ENCODE measurements at places on chromosomes 13 and 19.

- no peaks in the 10 kb centered on the region for H3K27me3 ChIP-seq
- H3K36me3 ChIP-seq = no peaks in the 10 kb centered on the region
- no peak overlapping the region for H3K27ac ChIP-seq
- H3K4me1 ChIP-seq = no peaks in the 10 kb centered on the region
- no peak overlapping the region for H3K4me3 ChIP-seq
Observed at GRCh38 chr13:92461402-92461801, 765.2 kb upstream of the GPC6 start.

DNA sequence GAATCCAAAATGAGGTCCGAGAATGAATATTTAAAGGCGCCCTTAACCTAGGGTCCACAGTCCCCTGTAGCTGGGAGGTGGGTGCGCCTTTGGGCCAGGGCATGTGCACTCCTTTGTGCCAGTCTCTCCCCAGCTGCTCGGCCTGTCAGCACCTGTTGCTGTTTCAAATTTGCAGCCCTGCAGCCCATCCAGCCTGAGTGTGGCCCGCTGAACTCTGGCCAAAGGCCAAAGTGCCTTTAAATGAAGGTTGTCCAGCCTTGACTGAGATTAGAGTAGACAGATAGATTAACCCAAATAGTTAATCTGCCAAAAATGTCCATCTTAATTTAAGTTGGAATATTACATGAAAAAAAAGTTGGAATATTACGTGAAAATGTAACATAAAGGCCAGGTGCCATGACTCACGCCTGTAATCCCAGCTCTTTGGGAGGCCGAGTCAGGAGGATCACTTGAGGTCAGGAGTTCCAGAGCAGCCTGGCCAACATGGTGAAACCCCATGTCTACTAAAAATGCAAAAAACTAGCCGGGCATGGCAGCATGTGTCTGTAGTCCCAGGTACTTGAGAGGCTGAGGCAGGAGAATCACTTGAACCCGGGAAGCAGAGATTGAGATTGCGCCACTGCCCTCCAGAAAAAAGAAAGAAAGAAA, 25.3 kb downstream of the TPT1 start:
- peaks cover 17% of the 10 kb centered on the region for H3K4me1 ChIP-seq
- no peak overlapping the region for H3K27ac ChIP-seq
- no peak for DNase-seq
- no peaks in the 10 kb centered on the region for H3K27me3 ChIP-seq
- no peak overlapping the region for H3K4me3 ChIP-seq
- H3K36me3 ChIP-seq = no peaks in the 10 kb centered on the region

DNA sequence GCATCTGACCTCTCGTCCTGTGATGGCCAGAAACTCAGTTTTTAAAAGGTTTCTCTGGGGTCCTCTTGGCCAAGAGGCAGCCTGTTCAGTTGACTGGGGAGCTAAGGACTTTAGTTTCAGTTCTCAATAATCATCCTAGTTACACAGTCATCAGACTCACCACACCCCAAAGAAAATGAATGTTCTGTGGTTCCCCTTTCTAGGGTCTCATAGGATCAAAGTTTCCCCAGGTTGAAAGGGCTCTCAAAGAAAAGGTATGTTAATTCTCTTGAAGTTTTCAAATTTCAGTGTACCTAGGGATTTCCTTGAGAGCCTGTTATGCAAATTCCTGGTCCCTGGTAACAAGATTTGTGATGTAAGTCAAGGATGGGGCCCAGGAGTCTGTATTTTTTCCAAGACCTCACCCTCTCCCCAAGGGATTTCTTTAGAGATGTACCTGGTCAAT, 94.9 kb downstream of the FAM216B start:
- no peak overlapping the region for H3K4me3 ChIP-seq
- DNase-seq = no peak
- no peak overlapping the region for H3K27ac ChIP-seq

DNA sequence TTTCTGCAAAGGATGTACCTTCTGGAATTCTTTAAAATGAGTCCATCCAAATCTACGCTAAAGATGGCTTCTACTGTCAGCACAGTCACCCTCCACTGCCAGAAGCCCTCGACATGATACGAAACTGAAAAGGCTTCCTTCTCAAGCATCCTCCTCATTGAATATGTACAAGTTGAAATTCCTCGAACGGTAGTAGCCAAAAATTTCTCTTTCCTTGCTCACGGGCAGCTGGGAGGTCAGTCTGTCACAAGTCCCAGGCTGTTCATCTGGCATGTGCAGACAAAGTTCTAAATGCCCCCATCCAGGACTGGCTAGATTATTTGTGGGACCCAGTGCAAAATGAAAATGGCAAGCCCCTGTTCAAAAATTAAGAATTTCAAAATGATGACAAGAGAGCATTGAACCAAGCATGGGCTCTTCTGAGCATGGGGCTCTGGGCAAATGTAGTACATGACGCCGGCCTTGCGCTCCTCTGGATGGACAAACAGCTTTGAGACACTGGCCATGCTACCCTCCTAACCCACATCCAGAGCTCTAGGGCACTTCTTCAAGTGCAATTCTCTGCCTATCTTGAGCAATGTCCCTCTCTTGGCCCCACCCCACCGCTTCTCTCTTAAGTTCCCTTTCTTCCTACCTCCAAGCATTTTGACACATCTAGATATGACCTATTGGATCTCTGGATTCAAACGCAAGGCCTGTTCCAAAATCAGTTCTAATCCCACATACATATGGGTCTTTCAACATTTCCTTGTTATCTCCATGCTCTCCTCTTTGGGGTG, 78.9 kb upstream of the FLT1 start:
- no peak overlapping the region for H3K27ac ChIP-seq
- H3K4me3 ChIP-seq = no peak overlapping the region
- no peaks in the 10 kb centered on the region for H3K36me3 ChIP-seq
- no peak for DNase-seq
- no peaks in the 10 kb centered on the region for H3K27me3 ChIP-seq
- no peaks in the 10 kb centered on the region for H3K4me1 ChIP-seq

DNA sequence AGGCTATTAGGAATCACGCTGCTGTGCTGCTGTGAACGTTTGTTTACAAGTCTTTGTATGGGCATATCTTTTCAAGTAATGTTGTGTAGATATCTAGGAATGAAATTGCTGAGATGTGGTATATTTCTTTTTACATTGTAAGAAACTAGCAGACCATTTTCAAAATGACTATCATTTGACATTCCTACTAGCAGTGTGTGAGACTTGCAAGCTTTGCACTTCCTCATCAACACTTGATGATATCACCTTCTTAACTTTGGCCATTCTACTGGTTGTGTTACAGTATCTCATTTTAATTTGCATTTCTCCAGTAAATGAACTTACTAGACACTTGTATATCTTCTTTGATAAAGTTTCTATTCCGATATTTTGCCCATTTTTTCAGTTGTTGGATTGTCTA, 12.1 kb downstream of the METTL21C start:
- no peak overlapping the region for H3K4me3 ChIP-seq
- H3K27me3 ChIP-seq = no peaks in the 10 kb centered on the region
- no peaks in the 10 kb centered on the region for H3K4me1 ChIP-seq

DNA sequence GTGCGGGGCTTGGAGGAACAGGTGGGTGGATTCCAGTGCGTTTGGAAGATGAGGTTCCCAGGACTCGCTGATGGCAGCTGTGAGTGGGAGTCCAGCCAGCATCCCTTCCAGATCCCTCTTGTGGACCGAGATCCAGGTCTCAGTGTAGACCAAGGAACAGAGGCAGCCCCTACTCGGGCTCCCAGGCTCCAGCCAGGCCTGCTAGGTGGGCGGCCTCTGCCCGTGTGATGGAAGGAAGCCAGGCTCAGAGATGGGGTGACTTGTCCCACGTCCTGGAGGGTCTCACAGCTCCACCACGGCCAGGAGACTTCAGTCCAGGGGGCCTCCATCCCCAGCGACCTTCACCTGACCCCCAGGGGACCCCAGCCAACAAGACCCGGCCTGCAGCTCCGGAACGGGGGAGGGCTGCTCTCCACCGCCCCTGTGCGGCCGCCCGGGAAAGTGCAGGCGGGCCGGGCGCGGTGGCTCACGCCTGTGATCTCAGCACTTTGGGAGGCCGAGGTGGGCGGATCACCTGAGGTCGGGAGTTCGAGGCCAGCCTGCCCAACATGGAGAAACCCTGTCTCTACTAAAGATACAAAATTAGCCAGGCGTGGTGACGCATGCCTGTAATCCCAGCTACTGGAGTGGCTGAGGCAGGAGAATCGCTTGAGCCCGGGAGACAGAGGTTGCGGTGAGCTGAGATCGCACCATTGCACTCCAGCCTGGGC, 729 bp upstream of the MADCAM1 start:
- H3K4me1 ChIP-seq = peaks cover 12% of the 10 kb centered on the region
- no peak overlapping the region for H3K4me3 ChIP-seq
- H3K36me3 ChIP-seq = no peaks in the 10 kb centered on the region
- H3K27me3 ChIP-seq = peaks cover 30% of the 10 kb centered on the region
- DNase-seq = peak; percentile 89

- H3K4me1 ChIP-seq = peaks cover 29% of the 10 kb centered on the region
- H3K27ac ChIP-seq = no peak overlapping the region
- H3K4me3 ChIP-seq = no peak overlapping the region
- peak; percentile 86 for DNase-seq
Observed at GRCh38 chr19:49873129-49873521, 4.0 kb downstream of the AKT1S1 start.

DNA sequence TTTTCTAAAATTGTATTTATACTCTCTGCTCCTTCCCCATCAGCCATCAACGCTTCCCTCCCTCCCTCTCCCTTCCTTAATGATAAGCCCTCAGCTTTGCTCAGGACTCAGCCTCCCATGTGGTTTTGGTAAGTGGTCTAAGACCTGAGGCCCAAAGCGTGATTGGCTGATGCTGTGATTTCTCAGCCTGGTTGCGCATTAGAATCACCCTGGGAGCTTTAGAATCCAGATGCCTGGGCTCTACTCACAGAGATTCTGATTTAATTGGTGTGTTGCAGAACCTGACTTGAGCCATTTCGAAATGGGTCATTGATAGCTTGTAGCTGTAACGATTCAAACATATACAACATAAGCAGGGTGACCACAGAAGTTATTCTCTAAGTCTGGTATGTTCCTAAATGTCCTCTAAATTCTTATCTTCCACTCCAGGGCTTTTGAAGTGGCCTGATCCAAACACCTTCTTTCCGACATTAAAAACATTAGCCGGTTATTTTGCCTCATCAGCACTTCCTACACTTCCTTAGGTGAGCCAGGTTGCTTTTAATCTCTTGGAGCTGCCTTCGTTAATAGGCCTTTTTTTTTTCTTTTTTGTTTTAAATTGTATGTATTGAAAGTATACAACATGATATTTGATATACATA, 60.6 kb downstream of the LRCH1 start:
- no peaks in the 10 kb centered on the region for H3K27me3 ChIP-seq
- no peak overlapping the region for H3K4me3 ChIP-seq
- DNase-seq = no peak
- H3K4me1 ChIP-seq = peaks cover 42% of the 10 kb centered on the region
- H3K36me3 ChIP-seq = no peaks in the 10 kb centered on the region

GRCh38 chr19:47699360-47699917, 13.8 kb upstream of the EHD2 start:
- H3K4me3 ChIP-seq = no peak overlapping the region
- H3K4me1 ChIP-seq = no peaks in the 10 kb centered on the region
- peak; percentile 44 for DNase-seq
- H3K36me3 ChIP-seq = peaks cover 32% of the 10 kb centered on the region

DNA sequence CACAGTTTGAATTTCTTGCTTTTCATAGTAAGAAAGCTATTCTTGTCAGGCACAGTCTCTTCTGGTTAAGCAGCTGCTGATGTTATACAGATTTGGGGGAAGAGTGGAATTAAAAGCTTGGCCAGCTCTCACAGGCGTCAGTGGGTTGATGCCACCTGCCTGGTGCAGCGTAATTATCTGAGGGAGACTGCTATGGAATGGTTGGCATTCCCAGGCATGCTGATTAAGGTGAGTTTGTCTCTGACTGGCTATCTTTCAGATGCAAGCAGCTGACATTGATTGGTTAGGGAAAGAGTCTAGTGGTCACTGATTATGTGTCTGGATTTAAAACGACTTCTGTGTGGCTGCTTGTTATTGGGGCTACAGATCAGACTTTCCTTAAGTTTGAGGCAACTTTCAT, 948.4 kb downstream of the UQCRFS1 start:
- no peaks in the 10 kb centered on the region for H3K4me1 ChIP-seq
- H3K27me3 ChIP-seq = no peaks in the 10 kb centered on the region
- no peak overlapping the region for H3K4me3 ChIP-seq
- no peak for DNase-seq

DNA sequence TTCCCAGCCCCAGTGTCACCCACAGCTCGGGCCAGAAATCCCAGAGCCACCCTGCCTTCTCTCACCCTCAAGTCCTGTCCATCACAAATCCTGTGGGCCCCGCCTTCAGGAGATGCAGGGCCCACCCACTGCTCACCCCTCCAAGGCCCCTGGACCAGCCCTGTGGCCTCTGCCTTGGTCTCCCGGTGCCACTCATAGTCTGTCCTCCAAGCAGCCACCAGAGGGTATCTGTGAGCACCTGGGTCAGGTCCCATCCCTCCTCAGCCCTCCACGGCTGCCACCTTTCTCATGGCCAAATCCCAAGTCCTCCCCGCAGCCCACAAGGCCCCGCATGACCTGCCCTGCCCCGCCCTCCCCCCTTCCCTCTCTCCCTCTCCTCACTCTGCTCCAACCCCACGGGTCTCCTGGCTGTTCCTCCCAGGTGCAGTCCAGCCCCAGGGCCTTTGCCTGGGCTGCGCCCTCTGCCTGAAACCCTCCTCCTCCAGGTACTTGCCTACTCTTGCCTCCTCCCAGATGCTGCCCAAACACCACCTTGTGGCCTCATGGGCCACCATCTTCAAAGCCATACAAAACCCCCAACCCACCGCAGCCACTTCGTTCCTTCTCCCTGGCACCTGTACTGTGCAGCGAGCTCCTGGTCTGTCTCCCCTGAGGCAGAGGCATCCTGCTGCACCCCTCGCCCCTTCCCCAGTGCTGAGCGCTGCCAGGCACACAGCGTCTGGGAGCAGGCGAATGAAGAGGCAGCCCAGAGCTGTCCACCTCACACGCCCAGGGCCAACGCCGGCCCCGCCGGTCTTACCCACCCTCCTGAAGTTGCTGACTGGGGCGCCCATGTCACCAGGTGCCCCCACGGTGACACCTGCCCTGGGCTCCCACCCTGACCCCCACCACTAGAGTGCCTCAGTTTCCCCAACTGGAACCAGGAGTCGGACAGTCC, 13.2 kb upstream of the UQCR11 start:
- DNase-seq = peak; percentile 77
- H3K36me3 ChIP-seq = peaks cover 48% of the 10 kb centered on the region
- no peaks in the 10 kb centered on the region for H3K4me1 ChIP-seq
- no peak overlapping the region for H3K27ac ChIP-seq
- no peak overlapping the region for H3K4me3 ChIP-seq

- peaks cover 22% of the 10 kb centered on the region for H3K27me3 ChIP-seq
- no peak overlapping the region for H3K27ac ChIP-seq
- no peak overlapping the region for H3K4me3 ChIP-seq
- peak; percentile 74 for DNase-seq
Observed at GRCh38 chr19:55440411-55441105, 2.5 kb downstream of the SHISA7 start.

DNA sequence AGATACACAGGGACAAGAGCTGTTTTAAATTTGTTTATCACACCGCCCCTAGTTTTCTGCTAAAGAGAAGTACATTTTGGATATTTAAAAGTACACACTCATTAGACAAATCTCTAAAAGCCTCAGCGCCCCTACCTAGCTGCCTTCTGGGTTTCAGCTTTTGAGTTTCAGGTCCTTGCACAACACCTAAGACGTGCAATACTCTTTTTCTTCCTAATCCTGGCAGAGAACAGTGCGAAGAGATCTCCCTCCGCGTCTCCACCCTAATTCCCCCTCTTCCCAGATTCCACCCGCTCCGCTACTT, 421 bp upstream of the KLF5 start:
- no peaks in the 10 kb centered on the region for H3K27me3 ChIP-seq
- peak overlapping the region; percentile 63 for H3K27ac ChIP-seq
- no peak for DNase-seq
- peak overlapping the region; percentile 73 for H3K4me3 ChIP-seq
- no peaks in the 10 kb centered on the region for H3K36me3 ChIP-seq

All from upper lobe of left lung (tissue), 6 donors.